Vagina (tissue), 2 donors: ENCODE measurements at places on chromosomes 5 and 9. TPM values are rescaled to one million over a fixed set of nuclear protein-coding genes. Genes with fewer than 3 reads are reported as not detected.

- H3K27me3 ChIP-seq = no peaks in the 10 kb centered on the region
- H3K27ac ChIP-seq = no peak overlapping the region
- no peak for DNase-seq
- H3K4me3 ChIP-seq = no peak overlapping the region
- H3K4me1 ChIP-seq = peaks cover 37% of the 10 kb centered on the region
These were observed 3.0 kb upstream of the AGPAT2 start for GRCh38 chr9:136690104-136690805.

DNA sequence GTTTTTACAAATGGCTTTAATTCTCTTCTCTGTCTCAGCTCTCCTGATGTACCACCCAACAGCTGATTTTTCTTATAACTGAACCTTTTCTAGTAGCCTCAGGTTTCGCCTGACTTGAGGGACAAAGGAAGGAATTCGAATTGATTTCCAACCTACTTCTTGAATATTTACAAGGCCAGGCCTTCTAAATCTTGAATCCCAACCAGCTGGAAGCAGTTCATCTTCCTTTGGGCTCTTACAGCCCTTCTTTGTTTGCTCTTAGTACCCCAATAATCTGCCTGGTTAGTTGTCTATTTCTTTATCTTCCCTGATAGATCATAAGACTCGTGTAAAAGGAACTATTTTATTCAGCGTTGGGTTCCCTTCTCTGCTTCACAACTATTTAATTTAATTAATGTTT lies 95.9 kb downstream of the NLN start:
- no peaks in the 10 kb centered on the region for H3K4me1 ChIP-seq
- no peak overlapping the region for H3K27ac ChIP-seq
- no peaks in the 10 kb centered on the region for H3K27me3 ChIP-seq
- no peaks in the 10 kb centered on the region for H3K36me3 ChIP-seq

DNA sequence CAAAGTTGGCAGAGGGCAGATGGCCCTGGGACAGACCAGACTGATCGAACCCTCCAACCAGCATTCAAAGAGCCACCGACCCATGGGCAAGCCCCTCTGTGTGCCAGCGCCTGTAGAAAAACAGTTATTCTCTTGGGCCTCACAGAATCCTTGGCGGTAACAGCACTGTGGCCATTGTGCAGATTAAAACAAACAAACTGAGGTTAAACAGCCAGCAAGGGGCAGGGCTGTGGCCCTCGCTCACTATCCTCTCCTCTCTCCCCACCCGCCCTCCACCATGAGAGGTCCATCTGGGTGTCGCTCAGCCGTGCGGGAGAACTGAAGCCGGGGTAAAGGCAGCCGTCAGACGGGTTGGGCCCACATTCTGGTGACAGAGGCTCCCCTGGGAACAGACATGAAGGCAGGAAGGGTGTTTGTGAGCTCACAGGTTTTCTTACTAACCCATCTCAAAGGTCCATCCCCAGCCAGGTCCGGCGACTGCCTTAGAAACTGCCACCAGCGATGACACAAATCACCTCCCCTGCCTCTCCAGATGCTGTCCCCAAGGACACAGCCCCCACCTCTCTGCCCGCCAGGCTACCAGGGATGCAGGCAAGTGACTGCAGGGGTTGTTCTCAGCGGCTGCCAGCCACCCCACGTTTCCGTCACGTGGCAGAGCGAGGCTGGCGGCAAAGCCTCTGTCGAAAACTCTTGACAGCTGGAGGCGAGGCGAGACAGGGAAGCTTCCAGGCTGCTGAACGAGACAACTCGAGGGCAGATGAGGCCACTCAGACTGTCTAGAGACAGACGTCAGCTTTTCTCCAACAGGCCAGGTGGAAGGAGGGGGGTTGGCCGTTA lies 75.8 kb upstream of the SARDH start:
- H3K4me1 ChIP-seq = no peaks in the 10 kb centered on the region
- no peak overlapping the region for H3K27ac ChIP-seq
- H3K27me3 ChIP-seq = no peaks in the 10 kb centered on the region
- H3K36me3 ChIP-seq = no peaks in the 10 kb centered on the region
- no peak for DNase-seq

- H3K27ac ChIP-seq = no peak overlapping the region
- no peaks in the 10 kb centered on the region for H3K36me3 ChIP-seq
- no peak overlapping the region for H3K4me3 ChIP-seq
- DNase-seq = no peak
- H3K27me3 ChIP-seq = no peaks in the 10 kb centered on the region
These were observed 59.2 kb downstream of the HSD17B3 start for GRCh38 chr9:96242811-96243210.

- no peak overlapping the region for H3K4me3 ChIP-seq
- no peak for DNase-seq
- H3K36me3 ChIP-seq = no peaks in the 10 kb centered on the region
- H3K27ac ChIP-seq = no peak overlapping the region
- no peaks in the 10 kb centered on the region for H3K27me3 ChIP-seq
- no peaks in the 10 kb centered on the region for H3K4me1 ChIP-seq
These were observed 17.1 kb upstream of the FBXL17 start for GRCh38 chr5:108398964-108399363.

- no peak overlapping the region for H3K27ac ChIP-seq
- no peaks in the 10 kb centered on the region for H3K27me3 ChIP-seq
- H3K4me1 ChIP-seq = no peaks in the 10 kb centered on the region
- no peaks in the 10 kb centered on the region for H3K36me3 ChIP-seq
These were observed 40.0 kb upstream of the MYO10 start for GRCh38 chr5:16975950-16976624.

DNA sequence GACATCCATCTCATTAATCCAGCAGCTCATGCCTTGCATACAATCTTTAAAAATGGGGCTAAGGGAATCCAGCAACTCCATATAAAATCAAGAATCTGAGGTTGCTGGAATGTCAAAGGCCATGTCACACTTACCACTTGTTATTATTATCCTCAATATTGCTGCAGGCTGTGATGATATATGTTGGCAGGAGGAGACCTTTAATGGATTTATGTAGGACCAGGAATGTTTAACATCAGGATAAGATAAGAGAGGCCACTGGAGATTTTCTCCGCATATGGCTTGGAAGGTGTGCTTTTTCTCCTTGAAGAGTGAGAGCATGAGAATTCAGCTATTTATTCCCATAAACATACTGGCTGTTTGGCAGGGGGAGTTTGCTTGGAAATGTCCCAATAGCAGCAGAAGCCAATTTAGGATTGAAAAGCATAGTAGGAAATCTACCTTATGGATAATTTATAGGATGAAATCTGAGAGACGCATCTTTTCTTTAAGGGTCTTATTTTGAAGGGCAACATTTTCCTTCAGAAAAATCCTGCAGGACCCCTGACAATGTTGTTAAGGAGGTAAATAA lies 481.4 kb downstream of the AGTPBP1 start:
- no peak for DNase-seq
- no peak overlapping the region for H3K27ac ChIP-seq
- H3K4me1 ChIP-seq = no peaks in the 10 kb centered on the region
- no peak overlapping the region for H3K4me3 ChIP-seq
- no peaks in the 10 kb centered on the region for H3K27me3 ChIP-seq

GRCh38 chr5:145483212-145483611 lies 351.9 kb downstream of the PRELID2 start:
- no peak for DNase-seq
- H3K4me1 ChIP-seq = no peaks in the 10 kb centered on the region
- no peaks in the 10 kb centered on the region for H3K36me3 ChIP-seq
- no peak overlapping the region for H3K27ac ChIP-seq

DNA sequence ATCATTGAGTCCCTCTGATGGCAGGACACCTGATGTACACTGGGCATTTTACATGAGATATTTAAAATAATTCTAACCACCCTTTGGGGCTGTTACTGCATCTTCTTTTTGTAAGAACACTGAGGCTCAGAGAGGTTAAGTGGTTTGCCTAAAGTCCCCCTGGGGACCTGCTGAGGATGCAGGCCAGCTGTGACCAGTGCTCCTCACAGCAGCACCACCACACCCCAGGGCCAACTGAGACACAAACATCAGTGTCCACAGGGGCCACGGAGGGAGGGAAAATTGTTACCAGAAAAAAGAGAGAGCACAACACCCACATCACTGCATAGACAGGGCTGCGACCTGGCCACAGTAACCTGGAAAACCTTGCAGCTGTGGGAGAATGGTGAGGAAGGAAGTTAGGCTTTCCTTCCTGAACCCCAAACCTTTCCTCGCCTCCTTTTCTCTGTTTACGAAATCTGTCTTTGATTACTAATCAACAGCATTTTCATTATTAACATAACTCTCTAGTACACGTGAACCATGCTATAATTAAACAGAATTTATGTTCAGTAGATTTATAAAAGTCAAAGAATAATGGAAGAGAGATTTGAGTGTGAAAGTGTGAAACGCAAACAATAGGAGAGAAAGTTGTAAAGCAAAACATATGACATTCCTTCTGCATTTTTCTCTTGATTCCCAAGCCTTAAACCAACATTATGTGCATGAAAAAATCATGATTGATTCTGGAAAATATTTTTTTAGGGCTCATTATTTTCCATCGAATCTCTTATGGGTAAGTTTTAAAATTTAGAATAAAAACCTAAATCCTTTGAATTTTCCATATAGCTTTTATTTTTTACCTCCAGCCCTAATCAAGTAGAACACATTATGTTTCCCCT lies 228.1 kb upstream of the DAPK1 start:
- H3K4me1 ChIP-seq = peaks cover 15% of the 10 kb centered on the region
- H3K36me3 ChIP-seq = no peaks in the 10 kb centered on the region
- H3K4me3 ChIP-seq = no peak overlapping the region
- no peak for DNase-seq
- no peaks in the 10 kb centered on the region for H3K27me3 ChIP-seq

GRCh38 chr9:124532897-124533296 lies 25.7 kb upstream of the NR5A1 start:
- H3K27ac ChIP-seq = no peak overlapping the region
- H3K36me3 ChIP-seq = no peaks in the 10 kb centered on the region
- no peaks in the 10 kb centered on the region for H3K27me3 ChIP-seq
- no peak for DNase-seq
- no peak overlapping the region for H3K4me3 ChIP-seq

GRCh38 chr9:129582855-129583254 lies 38.0 kb downstream of the C9orf50 start:
- no peak overlapping the region for H3K4me3 ChIP-seq
- no peak for DNase-seq
- no peaks in the 10 kb centered on the region for H3K27me3 ChIP-seq
- no peaks in the 10 kb centered on the region for H3K36me3 ChIP-seq
- H3K27ac ChIP-seq = no peak overlapping the region

DNA sequence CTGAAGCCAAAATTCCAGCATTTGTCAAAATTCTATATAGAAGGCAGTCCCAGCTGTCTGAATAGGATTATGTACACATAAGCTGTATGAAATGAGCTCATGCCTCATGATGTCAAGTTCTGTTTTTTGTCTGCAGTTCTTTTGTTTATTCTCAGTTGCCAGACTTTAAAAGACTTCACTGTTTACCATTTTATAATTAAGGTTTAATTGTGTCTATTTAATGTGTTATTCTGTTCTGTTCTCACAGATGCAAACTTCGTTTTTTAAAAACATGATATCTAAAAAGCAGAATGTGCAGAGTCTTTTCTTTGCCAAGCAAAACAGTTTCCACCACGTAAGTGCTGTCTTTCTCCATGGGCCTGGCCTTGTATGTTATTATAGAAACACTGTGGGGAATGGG lies 31.1 kb downstream of the ERAP1 start:
- peaks cover 13% of the 10 kb centered on the region for H3K4me1 ChIP-seq
- DNase-seq = no peak
- no peak overlapping the region for H3K4me3 ChIP-seq
- H3K36me3 ChIP-seq = peaks cover 81% of the 10 kb centered on the region

DNA sequence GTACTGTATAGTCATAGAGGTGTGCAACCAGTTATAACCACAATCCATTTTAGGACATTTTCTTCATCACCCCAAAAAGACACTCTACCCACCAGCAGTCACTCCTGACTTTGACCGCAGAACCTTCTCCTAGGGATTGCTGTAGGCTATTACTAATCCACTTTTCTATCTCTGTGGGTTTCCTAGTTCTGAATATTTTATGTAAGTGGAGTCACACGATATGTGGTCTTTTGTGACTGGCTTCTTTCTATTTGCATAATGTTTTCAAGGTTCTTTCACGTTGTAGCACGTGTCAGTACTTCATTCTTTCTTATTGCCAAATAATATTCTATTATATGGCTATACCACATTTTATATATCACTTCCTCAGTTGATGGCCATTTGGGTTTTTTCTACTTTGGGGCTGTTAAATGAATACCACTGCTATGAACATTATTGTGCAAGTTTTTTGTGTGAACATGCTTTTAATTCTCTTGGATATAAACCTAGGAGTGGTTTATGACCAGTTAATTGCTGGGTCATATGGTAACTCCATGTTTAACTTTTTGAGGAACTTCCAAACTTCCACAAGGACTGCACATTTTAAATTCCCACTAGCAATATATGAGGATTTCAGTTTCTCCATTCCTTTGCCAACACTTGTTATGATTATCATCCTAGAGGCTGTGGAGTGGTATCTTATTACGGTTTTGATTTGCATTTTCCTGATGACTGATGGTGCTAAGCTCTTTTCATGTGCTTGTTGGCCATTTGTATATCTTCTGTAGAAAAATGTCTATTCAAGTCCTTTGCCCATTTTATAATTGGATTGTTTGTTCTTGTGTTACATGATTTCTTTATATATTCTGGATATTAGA lies 37.8 kb downstream of the MRRF start:
- H3K27ac ChIP-seq = no peak overlapping the region
- DNase-seq = no peak
- H3K36me3 ChIP-seq = peaks cover 14% of the 10 kb centered on the region
- H3K27me3 ChIP-seq = no peaks in the 10 kb centered on the region
- H3K4me3 ChIP-seq = no peak overlapping the region

- no peak for DNase-seq
- H3K4me1 ChIP-seq = no peaks in the 10 kb centered on the region
- H3K27ac ChIP-seq = no peak overlapping the region
These were observed 951.1 kb upstream of the NUDT12 start for GRCh38 chr5:104513640-104514072.

DNA sequence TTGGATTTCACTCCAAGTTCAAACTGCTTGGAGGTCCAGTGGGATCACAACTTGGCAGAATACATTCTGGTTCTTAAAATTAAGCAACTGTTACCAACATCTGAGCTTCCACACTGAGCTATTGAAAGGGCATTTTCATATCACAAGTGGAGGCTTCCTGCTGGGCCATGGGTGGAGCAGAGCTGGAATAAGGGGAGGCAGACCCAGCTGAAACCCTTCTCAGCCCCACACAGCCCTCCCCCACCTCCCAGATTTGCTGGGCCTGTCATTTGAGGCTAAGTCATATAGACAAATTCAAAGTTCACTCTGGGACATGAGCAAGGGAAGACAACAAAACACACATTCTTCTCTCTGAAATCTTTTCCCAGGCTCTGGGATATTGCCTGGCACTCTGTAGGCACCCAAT lies 79.9 kb downstream of the ACTL7B start:
- H3K4me3 ChIP-seq = no peak overlapping the region
- DNase-seq = no peak
- no peaks in the 10 kb centered on the region for H3K27me3 ChIP-seq
- no peaks in the 10 kb centered on the region for H3K36me3 ChIP-seq
- no peaks in the 10 kb centered on the region for H3K4me1 ChIP-seq
- no peak overlapping the region for H3K27ac ChIP-seq

The ZNF883 gene
- 0.98 TPM for total RNA-seq

The RAPGEF1 gene
- 57.9 TPM for total RNA-seq

The SPOCK1 gene
- total RNA-seq = 70.7 TPM

The RELL2 gene
- total RNA-seq = 5.6 TPM
